ENCODE measurements at places on chromosomes 11 and 22.

DNA sequence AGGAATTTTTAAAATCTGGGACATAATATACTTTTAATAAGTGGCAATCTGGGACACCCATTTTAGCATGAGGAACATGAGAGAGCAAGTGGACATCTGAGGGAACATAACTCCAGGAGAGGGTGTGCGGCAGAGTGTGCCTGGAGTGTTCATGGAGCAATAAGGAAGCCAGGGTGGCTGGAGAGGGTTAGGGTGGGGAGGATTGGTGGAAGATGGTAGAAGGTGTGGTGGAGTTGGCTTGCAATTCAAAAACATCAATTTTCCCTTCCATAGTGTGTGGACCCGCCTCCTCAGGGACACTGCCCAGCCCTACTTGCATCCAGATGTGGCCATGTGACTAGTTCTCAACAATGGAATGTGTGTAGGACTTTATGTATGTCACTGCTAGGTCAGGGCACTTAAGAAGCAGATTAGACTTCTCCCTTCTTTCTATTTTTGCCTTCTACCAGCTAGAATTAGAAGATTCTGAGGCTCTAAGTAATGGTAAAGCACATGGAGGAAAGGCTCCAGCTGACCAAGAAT lies 4.4 kb upstream of the DENND5A start:
- DNase-seq: no peak

DNA sequence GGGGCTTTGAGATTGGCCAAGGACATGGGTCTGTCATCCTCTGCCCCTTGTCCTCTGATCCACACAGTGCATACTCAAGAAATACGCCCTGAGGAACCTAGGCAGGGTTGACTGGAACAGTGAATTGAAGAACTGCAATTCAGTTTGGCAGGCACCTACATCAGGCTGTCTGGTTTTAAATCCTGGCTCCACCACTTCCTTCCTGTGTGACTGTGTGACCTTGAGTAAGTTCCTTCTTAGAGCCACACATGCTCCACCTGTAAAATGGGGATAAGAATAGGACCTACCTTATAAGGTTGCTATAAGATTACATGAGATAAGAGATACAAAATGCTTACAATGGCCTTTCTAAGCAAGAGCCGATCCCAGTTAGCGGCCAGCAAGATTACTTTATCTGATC lies 15.8 kb upstream of the TCF20 start:
- no peak for DNase-seq

- DNase-seq: no peak
Observed at GRCh38 chr22:30186041-30186440, 60.5 kb downstream of the LIF start.

DNA sequence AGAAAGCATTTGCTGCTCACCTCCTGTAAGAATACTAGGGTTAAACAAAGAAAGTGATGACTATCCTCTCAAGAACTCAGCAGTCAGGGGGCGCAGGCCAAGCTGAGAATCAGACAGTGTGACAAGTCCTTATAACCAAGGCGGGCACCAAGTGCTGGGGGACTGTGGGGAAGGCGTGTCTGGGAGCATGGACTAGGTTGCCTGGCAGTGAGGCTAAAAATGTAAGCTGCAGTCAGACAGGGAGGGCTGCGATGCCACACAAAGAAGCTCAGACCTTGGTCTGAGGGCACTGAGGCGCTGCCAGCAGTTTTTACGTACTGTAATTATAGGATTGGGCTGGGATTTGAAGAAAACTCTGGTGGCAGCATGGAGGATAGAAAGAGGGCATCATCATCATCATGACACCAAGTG lies 73.7 kb downstream of the FLI1 start:
- DNase-seq: no peak

DNA sequence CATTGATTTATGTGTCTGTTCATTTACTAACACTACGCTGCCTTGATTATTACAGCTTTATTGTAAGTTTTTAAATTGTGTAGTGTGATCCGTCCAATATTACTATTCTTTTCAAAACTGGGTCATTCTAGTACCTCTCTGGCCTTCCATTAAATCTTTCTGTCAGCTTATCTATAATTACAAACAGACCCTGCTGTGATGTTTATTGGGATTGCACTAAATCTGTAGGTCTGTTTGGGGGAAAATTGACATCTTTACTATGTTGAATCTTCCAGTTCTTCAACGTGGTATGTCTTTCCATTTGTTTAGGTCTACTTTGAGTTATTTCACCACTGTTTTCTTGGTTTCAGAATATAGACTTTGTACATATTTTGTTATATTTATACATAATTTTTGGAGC lies 15.6 kb downstream of the CABIN1 start:
- no peak for DNase-seq

GRCh38 chr11:115751243-115752015 lies 247.2 kb upstream of the CADM1 start:
- no peak for DNase-seq

- DNase-seq: peak; percentile 46
Observed at GRCh38 chr22:21443057-21443734, 24.0 kb upstream of the TMEM191C start.

GRCh38 chr11:33620423-33621171 lies 80.0 kb downstream of the C11orf91 start:
- DNase-seq: no peak

- peak; percentile 35 for DNase-seq
Observed at GRCh38 chr22:42967933-42968332, 47.0 kb downstream of the PACSIN2 start.

DNA sequence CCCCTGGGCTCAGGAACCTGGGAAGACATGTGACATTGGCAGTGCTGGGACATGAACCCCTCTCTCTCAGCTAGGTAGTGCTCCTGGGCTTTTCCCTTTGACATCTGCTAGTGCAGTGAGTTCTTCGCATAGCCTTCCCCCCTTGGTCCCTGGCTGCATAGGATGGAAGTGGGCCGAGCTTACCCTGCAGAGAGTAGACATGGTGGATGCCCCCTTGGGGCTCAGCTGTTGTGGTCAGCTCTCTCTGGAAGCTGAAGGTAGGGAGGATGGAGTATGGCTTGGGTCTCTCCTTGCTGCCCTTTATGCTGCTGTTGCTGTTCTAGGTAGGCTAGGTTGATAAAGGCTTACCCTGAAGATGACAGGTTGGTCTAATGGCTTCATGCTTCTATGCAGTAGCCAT lies 92.1 kb downstream of the ZBTB16 start:
- DNase-seq: no peak

- no peak for DNase-seq
Observed at GRCh38 chr11:114293201-114293711, 2.9 kb upstream of the NNMT start.

DNA sequence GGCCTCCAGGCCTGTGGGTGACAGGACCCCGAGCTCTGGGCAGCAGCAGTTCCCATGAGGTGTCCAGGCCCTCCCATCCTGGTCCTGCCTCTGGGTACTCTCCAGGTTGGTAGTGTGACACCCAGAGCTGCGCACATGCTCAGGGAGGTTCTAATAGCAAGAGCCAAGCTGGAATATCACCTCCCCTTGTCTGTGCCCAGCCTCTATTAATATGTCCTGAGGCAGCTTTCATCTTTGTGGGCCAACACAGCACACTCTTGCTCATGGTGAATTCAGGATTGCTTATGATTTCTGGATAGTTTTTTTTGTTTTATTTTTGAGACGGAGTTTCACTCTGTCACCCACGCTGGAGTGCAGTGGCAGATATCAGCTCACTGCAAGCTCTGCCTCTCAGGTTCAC lies 3.3 kb downstream of the P2RX6 start:
- no peak for DNase-seq

GRCh38 chr11:23283666-23284065 lies 423.4 kb upstream of the CCDC179 start:
- DNase-seq: no peak

DNA sequence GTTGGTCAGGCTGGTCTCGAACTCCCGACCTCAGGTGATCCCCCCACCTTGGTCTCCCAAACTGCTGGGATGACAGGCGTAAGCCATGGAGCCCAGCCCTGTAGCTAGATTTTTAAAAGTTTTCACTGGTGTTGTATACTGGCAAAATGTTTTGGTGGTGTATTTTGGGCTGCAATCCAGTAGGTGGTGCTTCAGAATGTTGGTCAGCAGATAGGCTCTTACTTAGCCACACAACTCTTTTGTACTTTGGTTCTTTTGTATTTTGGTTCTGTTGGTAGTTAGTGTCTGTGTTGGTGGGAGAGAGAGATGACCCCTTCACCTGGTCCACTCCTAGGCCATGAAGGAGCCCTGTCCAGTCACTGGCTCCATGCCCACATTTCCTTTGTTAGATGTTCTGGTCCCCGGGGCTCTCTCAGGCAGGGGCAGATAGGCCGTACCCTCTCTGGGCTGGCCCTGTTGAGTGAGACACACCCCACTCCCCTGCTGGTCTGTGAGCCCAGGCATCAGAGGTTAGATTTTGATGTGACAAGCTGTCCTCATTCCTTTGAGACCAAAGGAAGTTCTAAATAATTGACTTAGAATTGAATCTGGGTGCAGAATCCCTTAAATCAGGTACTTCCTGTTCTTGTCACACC lies 123.8 kb downstream of the DDX10 start:
- DNase-seq: peak; percentile 59

DNA sequence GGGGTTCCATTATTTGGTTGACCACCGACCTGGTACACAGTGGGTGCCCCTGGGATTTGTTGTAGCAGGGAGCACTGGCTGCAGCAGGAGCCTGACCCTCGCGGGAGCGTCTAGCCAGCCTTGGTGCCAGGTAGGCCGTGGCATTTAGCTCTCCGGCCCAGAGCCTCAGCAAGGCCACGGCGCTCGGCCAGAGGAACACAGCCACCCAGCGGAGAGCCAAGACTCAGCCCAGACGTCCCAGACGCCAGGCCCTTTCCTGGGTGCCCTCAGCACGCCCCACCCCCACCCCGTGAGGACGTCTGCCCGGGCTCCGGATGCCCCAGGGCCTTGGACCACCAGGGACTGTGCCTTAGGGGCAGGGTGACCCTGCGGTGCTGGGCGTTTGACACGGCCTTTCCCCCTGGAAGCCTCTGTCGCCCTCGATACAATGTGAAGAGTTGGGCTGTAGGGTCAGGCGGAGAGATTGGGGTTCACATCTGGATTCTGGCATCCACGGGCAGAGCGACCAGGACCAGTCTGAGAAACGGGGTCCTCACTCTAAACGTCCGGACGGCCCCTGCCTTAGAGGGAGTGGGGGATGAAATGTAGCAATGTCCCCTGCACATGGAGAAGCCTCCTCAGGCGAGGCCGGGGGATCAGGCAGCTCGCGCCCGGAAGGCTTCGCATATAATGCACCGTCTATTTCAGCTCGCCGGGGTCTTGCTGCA lies 99.2 kb upstream of the FGF3 start:
- DNase-seq: peak; percentile 42

Measured in islet precursor cell (in vitro differentiated cells).